ENCODE measurements at places on chromosomes 7 and 10. TPM values are rescaled to one million over a fixed set of nuclear protein-coding genes. Genes with fewer than 3 reads are reported as not detected.

- H3K27me3 ChIP-seq, result no peaks in the 10 kb centered on the region
- no peaks in the 10 kb centered on the region for H3K4me1 ChIP-seq
- no peak overlapping the region for H3K27ac ChIP-seq
- no peak for DNase-seq
- no peak overlapping the region for H3K4me3 ChIP-seq
- peaks cover 4% of the 10 kb centered on the region for H3K36me3 ChIP-seq
Measured at GRCh38 chr7:130189343-130189742, 15.9 kb downstream of the TMEM209 start.

- H3K4me3 ChIP-seq, result no peak overlapping the region
- no peak for DNase-seq
- H3K4me1 ChIP-seq, result peaks cover 5% of the 10 kb centered on the region
Measured at GRCh38 chr7:130971297-130971696, 237.3 kb upstream of the KLF14 start.

- no peak for DNase-seq
- no peak overlapping the region for H3K27ac ChIP-seq
- H3K36me3 ChIP-seq, result peaks cover 4% of the 10 kb centered on the region
Measured at GRCh38 chr10:32340596-32341180, 6.3 kb downstream of the EPC1 start.

DNA sequence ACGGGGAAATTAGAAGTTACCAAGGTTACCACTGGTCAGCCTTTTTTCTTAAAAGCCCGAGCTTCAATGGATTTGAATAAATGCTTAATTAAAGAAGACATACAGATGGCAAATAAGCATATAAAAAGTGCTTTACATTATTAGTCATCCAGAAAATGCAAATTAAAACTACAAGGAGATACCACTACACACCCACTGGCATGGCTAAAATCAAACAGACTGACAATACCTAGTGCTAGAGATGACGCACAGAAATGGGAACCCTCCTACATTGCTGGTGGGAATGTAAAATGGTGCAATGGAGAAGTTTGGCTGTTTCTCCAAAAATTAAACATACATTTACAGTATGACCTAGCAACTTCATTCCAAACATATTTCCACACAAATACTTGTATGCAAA, 38.3 kb upstream of the CREB5 start:
- H3K4me3 ChIP-seq, result no peak overlapping the region
- no peak overlapping the region for H3K27ac ChIP-seq
- H3K4me1 ChIP-seq, result no peaks in the 10 kb centered on the region
- DNase-seq, result no peak
- no peaks in the 10 kb centered on the region for H3K27me3 ChIP-seq

DNA sequence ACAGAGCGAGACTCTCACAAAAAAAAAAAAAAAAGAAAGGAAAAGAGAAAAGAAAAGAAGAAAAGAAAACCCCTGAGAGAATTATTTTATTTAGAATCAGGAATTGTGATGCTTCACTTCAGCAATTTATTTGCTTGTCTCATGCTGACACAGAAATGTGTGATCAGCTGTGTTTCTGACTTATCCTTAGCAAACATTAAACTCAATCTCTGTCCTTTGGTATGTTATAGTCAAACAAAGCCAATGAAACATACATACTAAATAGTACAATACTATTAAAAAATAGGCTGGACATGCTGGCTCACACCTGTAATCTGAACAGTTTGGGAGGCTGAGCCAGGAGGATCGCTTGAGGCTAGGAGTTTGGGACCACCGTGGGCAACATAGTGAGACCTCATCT, 733.0 kb upstream of the FZD8 start:
- DNase-seq, result no peak
- no peaks in the 10 kb centered on the region for H3K36me3 ChIP-seq
- H3K4me1 ChIP-seq, result no peaks in the 10 kb centered on the region
- H3K4me3 ChIP-seq, result no peak overlapping the region

GRCh38 chr7:131111081-131111576, 216.5 kb upstream of the MKLN1 start:
- H3K27me3 ChIP-seq, result no peaks in the 10 kb centered on the region
- no peaks in the 10 kb centered on the region for H3K36me3 ChIP-seq
- peaks cover 25% of the 10 kb centered on the region for H3K4me1 ChIP-seq
- no peak overlapping the region for H3K4me3 ChIP-seq
- peak overlapping the region; percentile 55 for H3K27ac ChIP-seq

Gene TDRD1
- polyA plus RNA-seq, result not detected

Gene ZNF365
- polyA plus RNA-seq, result 1.5 TPM

Measured in lung (tissue), 17 donors.